Lung (tissue), 17 donors: ENCODE measurements at places on chromosomes 4 and X. TPM values are rescaled to one million over a fixed set of nuclear protein-coding genes. Genes with fewer than 3 reads are reported as not detected.

CT45A1 gene
- polyA plus RNA-seq = not detected

SHOX gene
- not detected for polyA plus RNA-seq

MAOB gene
- 8.6 TPM for polyA plus RNA-seq

ART3 gene
- polyA plus RNA-seq = 0.13 TPM

DNA sequence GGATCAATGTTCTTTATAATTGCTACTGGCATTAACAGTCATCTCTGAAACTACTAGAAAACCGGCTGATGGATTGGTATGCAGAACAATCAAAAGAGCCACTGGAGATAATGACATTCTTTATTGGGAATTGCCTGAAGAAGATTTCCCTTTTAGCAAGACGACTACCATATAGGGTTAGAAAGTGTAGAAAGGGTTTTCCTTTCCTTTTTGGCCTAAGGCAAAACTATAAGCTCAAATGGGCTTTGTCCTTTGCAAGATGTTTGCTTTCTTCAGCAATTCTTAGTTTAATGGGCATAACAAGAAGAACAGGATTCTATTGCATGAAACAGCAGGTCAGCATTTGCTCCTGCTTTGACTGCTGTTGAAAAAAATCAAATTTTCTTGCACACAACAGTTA lies 214.2 kb upstream of the PCDH10 start:
- no peaks in the 10 kb centered on the region for H3K36me3 ChIP-seq
- no peak overlapping the region for H3K4me3 ChIP-seq
- H3K4me1 ChIP-seq = no peaks in the 10 kb centered on the region
- DNase-seq = no peak
- no peak overlapping the region for H3K27ac ChIP-seq

DNA sequence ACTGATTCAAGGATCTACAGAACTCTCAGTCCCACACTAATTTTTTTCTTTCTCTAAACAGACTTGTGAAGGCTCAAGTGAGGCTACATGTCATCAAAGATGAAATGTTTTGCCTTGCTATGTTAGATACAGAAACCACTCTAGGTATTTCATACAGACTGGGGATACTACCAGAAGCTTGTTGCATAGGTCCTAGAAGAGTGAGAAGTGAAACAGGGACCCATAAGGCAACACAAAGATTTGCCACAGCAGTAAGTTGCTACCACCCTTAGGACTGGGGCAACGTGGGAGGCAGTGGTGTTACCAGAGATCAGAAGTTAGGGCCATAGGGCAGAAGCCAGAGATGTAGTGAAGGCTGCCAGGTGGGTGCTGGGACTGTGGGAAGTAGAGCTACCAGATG lies 50.7 kb upstream of the MID1IP1 start:
- H3K27ac ChIP-seq = no peak overlapping the region
- no peak for DNase-seq
- no peaks in the 10 kb centered on the region for H3K4me1 ChIP-seq

DNA sequence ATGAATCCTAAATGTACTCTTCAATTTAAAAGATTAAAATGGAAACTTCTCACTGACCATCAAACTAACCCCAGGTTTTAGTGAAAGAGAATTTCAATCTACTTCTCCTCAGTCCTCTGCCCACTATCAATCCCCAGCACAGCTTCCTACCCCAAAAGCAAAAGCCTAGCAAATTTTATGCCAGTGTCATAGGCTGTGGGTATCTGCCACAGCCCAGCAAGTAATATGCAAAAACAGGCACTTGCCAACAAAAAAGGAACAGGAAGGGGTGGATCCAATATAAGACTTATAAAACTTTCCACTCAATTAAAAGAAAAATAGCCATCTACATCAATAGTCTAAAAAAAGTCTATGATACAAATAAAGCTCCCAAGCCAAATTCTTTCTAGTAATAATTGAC lies 22.3 kb downstream of the CAMK2D start:
- no peak for DNase-seq
- H3K27me3 ChIP-seq = no peaks in the 10 kb centered on the region
- no peaks in the 10 kb centered on the region for H3K36me3 ChIP-seq
- H3K27ac ChIP-seq = no peak overlapping the region
- H3K4me1 ChIP-seq = no peaks in the 10 kb centered on the region
- no peak overlapping the region for H3K4me3 ChIP-seq

DNA sequence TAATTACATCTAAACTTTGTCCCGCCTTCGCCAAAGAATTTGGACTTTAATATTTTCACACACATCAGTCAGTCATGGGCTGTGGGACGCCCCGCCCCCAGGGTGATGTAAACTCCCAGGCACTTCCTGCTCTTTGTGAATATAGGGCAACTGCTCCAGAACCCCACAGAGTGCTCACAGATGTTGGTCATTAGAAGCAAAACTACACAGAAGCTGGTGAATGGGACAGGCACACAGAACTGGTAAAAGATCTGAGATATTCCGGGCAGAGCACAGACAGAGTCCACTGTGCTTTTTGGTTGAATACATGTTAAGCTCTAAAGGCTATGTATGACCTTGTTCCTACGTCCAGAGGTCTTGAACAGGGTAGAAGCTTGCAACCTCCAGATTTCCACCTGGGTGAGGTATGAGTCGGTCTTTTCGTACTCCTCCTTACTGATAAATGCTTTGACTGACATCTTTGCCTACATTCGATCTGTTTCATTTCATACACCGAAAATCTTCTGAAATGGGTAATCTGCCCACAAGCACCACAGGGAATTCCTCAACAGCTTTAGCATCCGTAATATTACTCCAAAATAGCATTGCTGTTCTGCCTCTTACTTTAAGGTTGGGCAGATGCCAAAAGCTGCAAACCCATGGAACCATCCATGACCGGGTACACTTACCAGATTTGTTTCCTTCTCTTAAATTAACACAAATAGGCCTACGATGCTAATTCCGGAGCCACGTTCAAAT lies 144.6 kb downstream of the AMELX start:
- peaks cover 6% of the 10 kb centered on the region for H3K4me1 ChIP-seq
- no peak overlapping the region for H3K4me3 ChIP-seq
- peaks cover 4% of the 10 kb centered on the region for H3K27me3 ChIP-seq

DNA sequence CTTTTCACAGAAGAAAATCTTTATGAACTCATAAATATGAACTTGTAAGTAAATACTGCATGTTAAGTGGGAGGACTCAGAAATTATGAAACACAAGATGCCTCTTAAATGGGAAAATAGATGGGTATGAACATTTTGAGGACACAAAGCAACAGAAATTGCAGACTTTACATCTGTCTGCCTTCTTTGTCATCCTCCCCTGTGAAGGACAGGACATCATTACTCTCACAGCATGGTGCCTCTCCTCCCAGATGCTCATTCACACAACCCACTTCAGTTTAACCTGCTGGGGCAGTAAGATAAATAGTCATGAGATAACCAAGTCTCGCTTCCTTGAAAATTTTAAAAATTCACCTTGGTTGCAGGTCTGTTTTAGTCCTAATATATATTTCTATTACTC lies 144.5 kb downstream of the APBB2 start:
- DNase-seq = no peak
- H3K4me3 ChIP-seq = no peak overlapping the region
- H3K36me3 ChIP-seq = no peaks in the 10 kb centered on the region
- no peaks in the 10 kb centered on the region for H3K27me3 ChIP-seq

- H3K36me3 ChIP-seq = no peaks in the 10 kb centered on the region
- no peak for DNase-seq
- H3K4me3 ChIP-seq = no peak overlapping the region
- H3K4me1 ChIP-seq = no peaks in the 10 kb centered on the region
Measured at GRCh38 chrX:1851527-1851926, 236.7 kb downstream of the ASMT start.

DNA sequence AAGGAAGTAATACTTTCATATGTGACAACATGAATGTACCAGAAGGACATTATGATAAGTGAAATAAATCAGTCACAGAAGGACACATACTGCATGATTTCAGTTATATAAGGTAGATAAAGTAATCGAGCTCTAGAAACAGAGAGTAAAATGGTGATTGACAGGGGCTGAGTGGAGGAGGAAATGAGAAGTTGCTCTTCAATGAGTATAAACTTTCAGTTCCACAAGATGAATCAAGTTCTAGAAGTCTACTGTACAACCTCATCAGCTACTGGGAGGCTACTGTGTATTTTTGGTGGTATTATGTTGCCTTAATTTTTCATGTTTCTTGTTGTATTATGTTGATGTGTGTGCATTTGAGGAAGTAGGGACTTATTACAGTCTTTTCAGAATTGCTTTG lies 270.9 kb upstream of the GRIA3 start:
- no peaks in the 10 kb centered on the region for H3K27me3 ChIP-seq
- no peak overlapping the region for H3K4me3 ChIP-seq
- no peak overlapping the region for H3K27ac ChIP-seq
- DNase-seq = no peak
- H3K36me3 ChIP-seq = no peaks in the 10 kb centered on the region

DNA sequence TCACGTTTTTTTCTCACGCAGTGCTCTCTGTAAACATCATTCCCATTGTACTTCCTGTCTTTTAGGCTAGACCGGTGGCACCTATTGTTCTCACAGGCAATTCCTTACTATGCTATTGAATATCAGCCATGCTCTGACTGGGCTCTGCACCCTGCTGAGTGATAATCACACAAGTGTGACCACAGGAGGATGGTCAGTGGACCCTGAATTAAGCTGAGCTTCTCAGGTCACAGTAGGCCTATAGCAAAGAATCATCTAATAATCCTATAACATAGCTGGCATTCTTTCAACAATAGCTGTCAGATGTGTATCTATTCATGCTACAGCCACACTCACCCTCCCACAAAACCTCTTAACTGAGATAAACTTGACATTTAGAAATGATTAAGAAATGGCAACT lies 2399.8 kb upstream of the TENM3 start:
- H3K27ac ChIP-seq = no peak overlapping the region
- H3K36me3 ChIP-seq = no peaks in the 10 kb centered on the region
- no peaks in the 10 kb centered on the region for H3K4me1 ChIP-seq
- H3K4me3 ChIP-seq = no peak overlapping the region
- DNase-seq = no peak
- no peaks in the 10 kb centered on the region for H3K27me3 ChIP-seq

DNA sequence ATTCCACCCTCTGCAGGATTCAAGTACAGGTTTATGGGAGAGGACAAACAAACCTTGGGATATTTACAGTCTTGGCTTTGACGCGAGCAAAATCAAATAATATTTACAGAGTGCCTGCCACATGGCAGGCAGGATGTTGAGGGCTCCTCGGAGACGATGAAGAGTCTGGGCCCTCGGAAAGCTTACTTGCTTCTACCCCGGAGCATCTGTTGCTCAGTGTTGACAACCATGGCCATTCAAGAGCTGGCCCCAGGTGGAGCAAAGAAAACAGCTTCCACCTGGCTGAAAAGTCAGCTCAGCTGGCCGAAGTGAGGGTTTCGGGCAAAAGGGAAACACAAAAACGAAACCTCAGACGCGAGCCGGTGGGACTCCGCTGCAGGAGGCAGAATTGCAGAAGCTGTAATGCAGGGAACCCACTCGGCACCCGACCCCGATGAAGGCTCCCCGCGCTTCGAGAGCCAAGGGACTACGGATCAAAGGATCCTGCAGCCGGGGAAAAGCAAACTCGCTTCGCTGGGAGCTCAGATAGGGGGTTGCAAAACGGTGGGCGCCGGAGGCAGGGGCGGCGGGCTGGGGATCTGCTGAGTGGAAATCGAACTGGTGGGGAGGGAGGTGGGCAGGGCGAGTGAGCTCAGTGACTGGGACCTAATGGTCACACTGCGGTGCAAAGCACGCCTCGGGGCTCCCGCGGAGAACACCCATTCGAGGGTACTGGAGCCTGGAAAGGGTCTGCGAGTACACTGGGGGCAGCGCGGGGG lies 805 bp downstream of the ATP8A1 start:
- no peaks in the 10 kb centered on the region for H3K27me3 ChIP-seq
- peak overlapping the region; percentile 100 for H3K4me3 ChIP-seq
- H3K27ac ChIP-seq = peak overlapping the region; percentile 93
- H3K4me1 ChIP-seq = peaks cover 22% of the 10 kb centered on the region
- DNase-seq = peak; percentile 46

DNA sequence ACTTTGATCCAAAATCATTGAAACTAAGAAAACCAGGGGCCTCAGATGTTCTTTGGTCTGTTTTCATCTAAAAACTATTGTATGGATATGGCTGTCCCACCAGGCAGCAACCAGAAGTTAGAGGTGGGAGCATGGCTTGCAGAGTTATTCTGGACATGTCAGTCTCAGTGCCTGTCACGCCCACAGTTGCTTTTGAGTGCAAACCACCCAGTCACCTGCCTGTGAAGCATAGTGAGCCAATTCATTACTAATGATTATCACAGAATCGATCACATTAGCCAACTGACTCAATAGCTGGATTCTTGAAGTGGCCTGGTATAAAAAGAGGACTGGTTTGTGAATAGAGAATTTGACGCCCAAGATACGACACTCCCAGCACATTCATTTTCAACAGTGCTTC lies 104.2 kb upstream of the SORBS2 start:
- no peaks in the 10 kb centered on the region for H3K36me3 ChIP-seq
- no peak overlapping the region for H3K4me3 ChIP-seq
- H3K27me3 ChIP-seq = peaks cover 2% of the 10 kb centered on the region
- H3K27ac ChIP-seq = no peak overlapping the region
- no peak for DNase-seq
